ENCODE measurements at places on chromosomes 2 and 18.

DNA sequence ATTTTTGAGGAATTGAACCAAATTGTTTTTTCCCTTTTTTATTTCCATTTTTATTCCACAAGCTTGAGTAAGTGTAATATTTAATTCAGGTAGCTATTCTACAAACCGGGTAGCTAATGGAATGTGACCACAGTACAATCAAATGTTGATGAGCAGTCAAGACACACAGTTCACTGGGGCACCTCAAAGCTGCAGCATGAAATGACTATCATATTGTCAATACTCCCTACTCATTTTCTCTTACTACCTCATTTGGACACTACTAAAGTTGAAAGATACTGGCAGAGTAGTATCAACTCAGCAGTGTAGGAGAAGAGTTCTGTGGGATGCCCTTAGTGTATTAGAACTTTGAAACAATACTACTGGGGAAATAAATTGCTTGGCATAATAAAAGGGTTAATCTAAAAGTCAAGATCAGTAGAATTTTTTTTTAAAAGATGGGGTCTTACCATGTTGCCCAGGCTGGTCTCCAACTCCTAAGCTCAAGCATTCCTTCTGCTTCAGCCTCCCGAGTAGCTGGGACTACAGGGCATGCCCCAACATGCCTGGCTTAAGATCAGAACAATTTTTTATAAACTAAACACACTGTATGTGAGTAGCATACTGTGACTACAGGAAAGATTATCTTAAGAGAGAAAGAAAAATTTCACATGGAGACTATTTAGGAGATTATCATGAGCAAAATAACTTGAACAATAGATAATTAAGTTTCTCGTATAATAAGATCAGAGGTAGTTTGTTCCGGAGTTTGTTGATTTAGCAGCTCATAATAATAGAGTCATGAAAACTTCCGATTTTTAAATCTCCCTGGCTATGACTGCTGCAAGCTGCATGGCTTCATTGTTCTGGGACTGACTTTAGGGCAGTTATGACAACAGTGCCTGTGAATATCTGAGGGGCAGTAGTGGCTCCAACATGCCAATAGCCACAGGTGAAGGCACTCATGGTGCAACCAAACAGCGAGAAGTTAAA is 43.7 kb downstream of the MYO3B start:
- no peak for DNase-seq

GRCh38 chr2:191748528-191749180 is 70.7 kb downstream of the NABP1 start:
- peak; percentile 33 for DNase-seq

DNA sequence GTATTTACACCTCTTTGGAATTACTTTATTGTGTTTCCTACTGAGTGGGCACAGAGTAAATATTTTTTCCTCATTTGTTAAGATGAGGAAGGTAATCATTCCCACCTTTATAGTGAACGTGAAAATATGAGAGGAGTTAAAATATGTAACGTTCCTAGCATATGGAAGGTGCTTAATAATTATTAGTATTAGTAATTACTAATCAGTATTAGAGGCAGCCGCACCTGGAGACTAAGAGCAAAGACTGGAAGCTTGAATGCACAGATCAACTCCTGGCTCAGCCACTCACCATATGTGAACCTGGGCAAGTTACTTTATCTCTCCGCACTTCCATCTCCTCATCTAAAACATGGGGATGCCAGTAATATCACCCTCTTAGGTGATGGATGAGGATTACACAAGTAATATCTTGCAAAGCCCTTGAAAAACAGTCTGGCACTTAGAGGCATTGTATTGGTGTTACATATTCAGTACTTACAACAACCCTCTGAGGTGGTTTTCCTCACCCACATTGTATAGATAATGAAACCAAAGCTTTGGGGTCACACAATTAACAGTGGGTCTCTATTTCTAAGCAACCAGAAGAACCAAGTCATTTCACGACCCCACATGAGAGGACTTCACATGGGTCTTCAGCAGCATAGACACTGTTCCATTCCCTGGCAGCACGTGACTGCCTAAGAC is 100.3 kb upstream of the KCTD1 start:
- no peak for DNase-seq

DNA sequence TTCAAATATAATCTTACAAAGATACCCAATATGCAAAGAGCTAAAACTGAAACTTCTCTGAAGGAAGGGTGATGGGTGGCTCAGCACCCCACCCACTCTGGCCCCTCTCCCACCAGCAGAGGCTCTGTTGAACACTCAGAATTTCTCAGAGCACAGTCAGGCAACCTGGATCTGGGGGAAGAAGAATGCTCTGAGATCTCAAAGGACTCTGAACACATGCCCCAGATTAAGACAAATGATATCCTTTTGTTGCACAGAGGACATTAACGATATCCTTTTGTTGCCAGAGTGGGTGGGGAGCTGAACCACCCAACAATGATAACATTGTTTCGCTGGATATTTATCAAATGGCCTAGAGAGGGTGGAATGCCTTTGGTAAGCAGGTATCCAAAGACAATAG is 104.8 kb downstream of the LBH start:
- no peak for DNase-seq

DNA sequence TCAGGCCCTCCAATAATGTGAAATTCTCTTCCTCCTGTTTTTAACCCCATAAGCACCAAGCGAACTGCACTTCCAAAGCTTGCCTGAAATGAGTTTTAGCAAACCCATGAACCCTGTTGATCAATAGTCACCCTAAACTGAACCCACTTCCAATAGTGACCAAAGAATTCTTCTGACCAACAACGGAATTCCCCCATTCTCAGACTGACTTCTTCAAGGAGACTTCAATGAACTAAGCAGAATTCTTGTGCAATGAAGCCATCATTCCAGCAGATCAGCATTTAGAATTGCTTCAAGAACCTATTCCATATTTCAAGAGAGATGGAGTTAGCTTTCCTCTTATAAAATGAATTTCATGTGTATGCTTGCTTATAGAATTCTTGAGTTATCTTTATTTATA is 176.9 kb upstream of the FN1 start:
- DNase-seq: peak; percentile 65

GRCh38 chr2:70094171-70094977 is 7.1 kb downstream of the PCBP1 start:
- no peak for DNase-seq

DNA sequence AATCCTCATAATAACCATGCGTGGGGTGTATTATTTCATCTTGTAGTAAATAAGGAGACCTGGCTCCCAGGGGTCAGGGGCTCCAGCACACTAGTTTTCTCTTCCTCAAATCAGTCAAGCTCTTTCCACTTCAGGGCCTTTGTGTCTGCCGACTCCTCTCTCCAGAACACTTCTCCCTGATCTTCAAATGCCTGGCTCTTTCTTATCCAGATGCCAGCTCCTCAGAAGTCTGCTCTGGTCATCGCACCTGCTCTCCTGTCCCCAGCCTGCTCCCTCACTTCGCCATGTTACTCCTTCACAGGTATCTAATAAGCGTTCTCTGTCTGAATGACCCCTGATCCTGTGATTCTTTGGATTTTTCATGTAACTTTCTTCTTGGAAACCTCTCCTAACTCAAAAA is 62.0 kb downstream of the GYPC start:
- no peak for DNase-seq

DNA sequence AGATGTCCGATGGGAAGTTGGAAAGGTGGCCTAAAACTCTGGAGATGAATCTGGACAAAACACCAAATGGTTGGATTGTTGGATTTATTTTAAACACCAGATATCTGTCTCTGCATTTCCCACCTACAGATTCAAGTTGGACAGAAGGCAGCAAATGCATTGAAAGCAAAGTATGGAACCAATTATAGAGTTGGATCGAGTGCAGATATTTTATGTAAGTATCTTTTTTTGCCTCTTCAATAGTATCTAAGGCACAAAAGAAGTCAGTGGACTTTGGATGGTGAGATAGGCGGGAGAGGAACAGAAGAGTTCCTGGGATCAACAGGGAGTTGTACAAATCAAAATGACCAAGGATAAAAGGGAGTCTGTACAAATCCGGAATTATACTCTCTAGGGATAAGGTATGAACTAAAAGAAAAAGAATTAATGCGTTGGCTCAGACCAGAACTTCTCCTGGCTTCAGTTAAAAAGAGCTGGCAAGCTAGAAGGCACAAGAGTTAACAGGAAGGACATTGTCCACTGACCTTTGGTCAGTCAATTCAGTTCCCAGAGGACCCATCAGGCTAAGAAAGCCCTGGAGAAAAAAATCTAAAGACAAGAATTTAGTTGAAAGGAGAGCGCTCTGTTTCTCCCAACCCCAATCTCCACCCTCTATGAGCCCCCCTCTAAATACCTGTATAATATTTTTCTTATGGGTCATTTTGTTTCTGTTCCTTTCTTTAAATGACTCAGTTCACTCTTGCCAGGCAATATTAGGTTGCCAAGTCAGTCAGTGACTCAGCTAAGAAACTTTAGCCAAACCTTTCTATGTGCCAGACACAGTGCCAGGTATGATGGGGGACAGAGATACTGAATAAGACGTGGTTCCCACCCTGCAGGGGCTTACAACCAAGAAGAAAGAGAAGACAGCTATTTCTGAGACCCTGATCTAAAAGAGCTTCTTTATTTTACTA is 29.1 kb downstream of the CPO start:
- DNase-seq: peak; percentile 22

- DNase-seq: peak; percentile 41
These were observed 268.4 kb downstream of the IRS1 start for GRCh38 chr2:226531061-226531810.

- DNase-seq: no peak
These were observed 18.5 kb upstream of the POLI start for GRCh38 chr18:54250846-54251261.

DNA sequence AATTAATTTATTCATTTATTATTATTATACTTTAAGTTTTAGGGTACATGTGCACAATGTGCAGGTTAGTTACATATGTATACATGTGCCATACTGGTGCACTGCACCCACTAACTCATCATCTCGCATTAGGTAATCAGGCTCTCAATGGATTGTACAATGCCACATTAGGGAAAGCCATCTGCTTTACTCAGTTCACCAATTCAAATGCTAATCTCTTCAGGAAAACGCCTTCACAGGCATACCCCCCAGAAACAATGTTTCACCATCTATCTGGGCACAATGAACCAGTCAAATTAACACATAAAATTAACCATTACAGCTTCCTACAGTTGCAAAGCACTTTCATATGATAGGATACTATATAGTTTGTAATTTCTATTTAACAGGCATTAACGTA is 84.8 kb upstream of the DNAJC10 start:
- no peak for DNase-seq

DNA sequence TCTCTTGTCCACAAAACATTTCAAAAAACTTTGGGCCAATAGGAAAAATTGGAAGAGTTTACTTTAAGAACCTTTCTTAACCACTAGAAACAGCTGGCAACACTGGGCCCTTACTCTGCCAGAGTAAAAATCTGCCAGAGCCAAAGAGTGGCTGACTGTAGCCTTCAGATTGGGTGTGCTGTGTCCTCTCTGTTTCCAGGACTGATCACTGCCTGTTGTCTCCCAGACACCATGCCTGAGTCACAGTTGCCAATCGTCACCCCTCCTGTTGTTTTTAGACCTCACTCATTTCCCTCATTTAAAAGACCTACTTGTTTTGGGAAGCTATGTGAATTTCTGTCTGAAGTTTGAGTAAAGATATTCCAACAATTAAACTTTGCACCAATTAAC is 159.1 kb downstream of the PPP1R1C start:
- no peak for DNase-seq

- DNase-seq: no peak
These were observed 65.7 kb downstream of the TMEM18 start for GRCh38 chr2:611519-611918.

- DNase-seq: no peak
These were observed 23.8 kb upstream of the TEX44 start for GRCh38 chr2:231568785-231569435.

DNA sequence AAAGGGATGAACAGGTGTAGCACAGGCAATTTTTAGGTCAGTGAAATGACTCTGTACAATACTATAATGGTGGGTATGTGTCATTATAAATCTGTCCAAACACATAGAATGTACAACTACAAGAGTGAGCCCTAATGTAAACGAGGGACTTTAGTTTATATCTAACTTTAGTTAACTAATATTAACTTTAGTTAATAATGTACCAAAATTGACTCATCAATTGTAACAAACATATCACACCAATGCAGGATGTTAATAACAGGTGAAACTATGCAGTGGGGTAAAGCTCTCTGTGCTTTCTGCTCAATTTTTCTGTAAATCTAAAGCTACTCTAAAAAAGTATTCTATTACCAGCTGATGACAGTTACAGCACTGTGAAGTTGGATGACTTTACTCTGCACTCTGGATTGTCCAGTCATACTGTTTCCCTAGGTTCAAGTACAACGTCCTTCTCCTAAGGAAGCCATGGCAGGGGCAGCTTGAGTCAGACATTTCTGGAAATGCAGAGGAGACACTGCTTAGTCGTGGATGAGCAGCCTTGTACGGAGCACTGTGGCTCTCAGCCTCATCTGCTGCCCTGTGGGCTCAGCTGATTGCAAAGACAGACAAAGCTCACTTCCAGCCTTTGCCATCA is 26.1 kb downstream of the TGFA start:
- DNase-seq: no peak

GRCh38 chr2:73283545-73284295 is 558 bp downstream of the FBXO41 start:
- no peak for DNase-seq

GRCh38 chr2:240947176-240947575 is 41.0 kb downstream of the CROCC2 start:
- DNase-seq: no peak

GRCh38 chr2:152874955-152875354 is 156.5 kb downstream of the ARL6IP6 start:
- DNase-seq: no peak

GRCh38 chr18:49055754-49056172 is 105.0 kb upstream of the SMAD7 start:
- peak; percentile 94 for DNase-seq

Measured in fibroblast of skin of right quadriceps (primary cell).